Mammary epithelial cell (primary cell): ENCODE measurements at places on chromosomes 7 and 10. TPM values are rescaled to one million over a fixed set of nuclear protein-coding genes. Genes with fewer than 3 reads are reported as not detected.

Gene PLAC9
- 0.50 TPM for total RNA-seq

Gene PON1
- not detected for total RNA-seq

Gene PPP1R3A
- total RNA-seq, result not detected in 2 replicates

Gene EN2
- 0.26 and 0.43 TPM in 2 replicates for total RNA-seq

Gene TUBAL3
- 0.35 and 0.73 TPM in 2 replicates for total RNA-seq

Gene NPC1L1
- not detected for total RNA-seq

Gene GDF2
- total RNA-seq, result not detected in 2 replicates

Gene SFMBT2
- 1.5 TPM for total RNA-seq

Gene CCL24
- not detected for total RNA-seq

Gene VPS37D
- total RNA-seq, result 1.1 and 2.2 TPM in 2 replicates

Gene OR2A12
- not detected for total RNA-seq

Gene FXYD4
- not detected for total RNA-seq

Gene AHR
- total RNA-seq, result 101 and 126 TPM in 2 replicates

Gene AP5Z1
- total RNA-seq, result 41.5 TPM

Gene RAPGEF5
- total RNA-seq, result 7.1 and 8.5 TPM in 2 replicates

Gene TSC22D4
- 35.2 and 43.0 TPM in 2 replicates for total RNA-seq

Gene GIMAP4
- total RNA-seq, result not detected

Gene NACAD
- total RNA-seq, result 3.4 and 4.6 TPM in 2 replicates

Gene ATG9B
- under 0.01 TPM for total RNA-seq

Gene SLC16A9
- total RNA-seq, result 0.07 and 0.08 TPM in 2 replicates

Gene NME8
- not detected in 2 replicates for total RNA-seq

Gene HOXA10
- total RNA-seq, result 2.9 and 4.3 TPM in 2 replicates

Gene ABCC2
- total RNA-seq, result 0.83 TPM

Gene HOXA1
- total RNA-seq, result 9.4 and 14.5 TPM in 2 replicates

Gene NPY
- total RNA-seq, result not detected in 2 replicates

Gene PRSS37
- total RNA-seq, result not detected

Gene KBTBD2
- 23.1 and 26.0 TPM in 2 replicates for total RNA-seq

Gene EGR2
- 0.53 and 0.64 TPM in 2 replicates for total RNA-seq

Gene FEZF1
- not detected in 2 replicates for total RNA-seq

Gene ZKSCAN1
- 42.7 TPM for total RNA-seq

Gene CABCOCO1
- not detected for total RNA-seq

Gene PGAM2
- not detected for total RNA-seq

Gene AHCYL2
- 26.6 and 36.5 TPM in 2 replicates for total RNA-seq

Gene NUTM2E
- total RNA-seq, result 0.16 TPM in 1 of 2 replicates, not detected in the other

Gene AGBL3
- total RNA-seq, result 1.2 TPM

Gene CYP17A1
- total RNA-seq, result not detected

Gene NT5C3A
- 28.3 TPM for total RNA-seq

Gene CCDC146
- 2.3 and 3.1 TPM in 2 replicates for total RNA-seq

Gene ELOVL3
- total RNA-seq, result 0.17 TPM

Gene TEX47
- not detected for total RNA-seq

Gene SEC61G
- 156 TPM for total RNA-seq

Gene CALHM2
- 4.8 TPM for total RNA-seq

Gene NOBOX
- total RNA-seq, result not detected in 2 replicates

Gene CCT6A
- total RNA-seq, result 126 TPM

Gene SEMA3A
- 4.4 and 12.8 TPM in 2 replicates for total RNA-seq

Gene UPK3B
- total RNA-seq, result 0.67 TPM

Gene GNAT3
- not detected for total RNA-seq
